Cardiac septum (tissue), 1 donor: ENCODE measurements at places on chromosomes 5 and 9. TPM values are rescaled to one million over a fixed set of nuclear protein-coding genes. Genes with fewer than 3 reads are reported as not detected.

DNA sequence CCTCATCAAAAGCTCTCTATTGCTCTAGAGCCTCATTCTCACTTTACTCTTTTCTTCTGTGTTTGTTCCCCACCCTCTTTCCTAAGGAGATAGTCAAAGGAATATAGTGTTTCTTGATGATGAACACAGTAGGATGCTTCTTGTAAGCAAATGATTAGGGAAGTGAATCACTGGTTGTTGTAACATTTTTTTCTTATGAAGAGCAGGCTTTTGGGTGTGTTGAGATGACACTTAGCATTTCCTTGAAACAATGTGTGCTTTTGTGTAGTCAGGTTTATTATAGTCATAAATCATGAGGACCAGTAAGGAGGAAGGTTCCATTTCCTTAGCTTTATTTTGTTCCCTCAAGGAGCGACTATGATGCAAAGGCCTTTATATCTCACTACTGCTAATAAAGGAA is 1991.3 kb upstream of the C9orf72 start:
- no peak for DNase-seq

- DNase-seq, result no peak
Observed at GRCh38 chr5:161765611-161766010, 80.1 kb downstream of the GABRA6 start.

The GABRA1 gene
- total RNA-seq, result not detected

The SH3TC2 gene
- total RNA-seq, result 2.5 TPM

DNA sequence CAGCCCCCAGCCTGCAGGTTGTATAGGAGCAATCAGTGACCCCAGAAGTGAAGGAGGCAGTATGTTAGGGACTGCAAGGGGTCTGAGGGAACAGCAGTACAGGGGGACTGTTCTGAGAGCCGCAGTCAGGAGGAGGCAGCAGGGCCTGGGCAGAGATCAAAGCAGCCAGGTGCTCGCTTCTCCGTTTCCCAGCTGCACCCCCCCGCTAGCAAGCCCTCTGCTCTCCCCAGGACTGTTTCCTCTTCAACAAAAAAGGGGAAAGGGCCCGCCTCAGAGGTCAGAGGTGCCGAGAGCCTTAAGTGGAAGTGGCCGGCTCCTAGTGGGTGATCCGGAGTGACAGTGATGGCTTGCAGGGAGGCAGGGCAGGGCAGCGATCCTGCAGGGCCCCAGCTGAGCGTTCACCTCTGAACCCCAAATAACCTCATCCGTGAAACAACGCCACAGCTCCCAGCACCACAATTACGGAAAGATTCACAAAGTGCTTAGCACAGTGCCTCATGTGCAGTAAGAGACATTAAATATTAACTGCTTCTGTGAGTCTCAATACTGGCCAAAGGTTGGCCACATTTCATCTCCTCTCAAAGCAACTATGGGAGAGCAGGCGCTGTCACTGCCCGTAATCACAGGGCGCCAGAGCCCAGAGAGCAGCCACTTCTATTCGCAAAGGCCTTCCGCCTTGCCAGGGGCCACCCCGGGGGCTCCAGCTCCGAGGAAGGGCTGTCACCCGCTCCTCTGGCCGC is 8.0 kb downstream of the CLPTM1L start:
- DNase-seq, result no peak

The TXNDC8 gene
- not detected for total RNA-seq
